ENCODE measurements at places on chromosomes 2 and 18.

DNA sequence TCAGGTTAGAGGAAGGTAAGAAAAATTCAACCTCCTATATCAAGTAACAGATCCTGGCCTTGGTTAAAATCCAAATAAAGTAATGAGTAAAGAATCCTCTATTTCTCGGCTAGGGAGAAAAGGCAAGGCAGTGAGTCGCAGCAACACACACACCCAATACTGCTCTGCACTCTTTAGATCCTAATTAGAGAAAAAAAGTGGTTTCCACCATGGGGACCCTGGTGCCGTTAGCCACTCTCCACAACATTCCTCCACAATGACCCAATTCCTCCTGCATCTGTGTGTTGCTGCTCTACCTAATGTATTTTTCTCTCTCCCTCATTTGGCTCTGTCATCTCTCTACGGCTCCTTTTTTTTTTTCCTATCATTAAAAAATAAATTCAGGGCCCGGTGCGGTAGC lies 462.7 kb downstream of the METTL4 start:
- peak; percentile 7 for DNase-seq

DNA sequence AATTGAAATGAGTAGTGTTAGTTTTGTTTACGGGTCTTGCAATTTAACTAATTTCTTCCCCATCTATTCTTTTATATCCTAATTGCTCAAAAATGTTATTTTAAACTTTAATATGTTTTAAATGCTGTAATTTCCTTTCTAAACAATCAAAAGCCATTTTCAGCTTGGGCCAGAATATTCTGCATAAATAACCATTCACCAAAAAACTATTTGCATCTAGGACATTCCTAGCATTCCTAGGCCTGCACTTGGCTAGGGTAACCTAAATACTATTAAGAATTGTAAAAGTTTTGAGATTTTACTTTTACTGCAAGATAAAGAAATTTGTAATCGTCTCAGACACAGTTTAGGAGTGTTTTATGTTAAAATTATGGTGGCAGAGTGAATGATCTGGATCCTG lies 7.8 kb upstream of the ETAA1 start:
- peak; percentile 28 for DNase-seq

- peak; percentile 90 for DNase-seq
Measured at GRCh38 chr2:172084645-172085459, 455 bp upstream of the DLX1 start.

GRCh38 chr2:689877-690510 lies 12.8 kb upstream of the TMEM18 start:
- no peak for DNase-seq
